ENCODE measurements at places on chromosomes 11 and 22.

GRCh38 chr11:32137869-32138268 lies 47.0 kb downstream of the RCN1 start:
- H3K4me3 ChIP-seq, result no peak overlapping the region
- no peaks in the 10 kb centered on the region for H3K36me3 ChIP-seq
- no peak overlapping the region for H3K27ac ChIP-seq
- peaks cover 20% of the 10 kb centered on the region for H3K27me3 ChIP-seq
- no peak for DNase-seq

DNA sequence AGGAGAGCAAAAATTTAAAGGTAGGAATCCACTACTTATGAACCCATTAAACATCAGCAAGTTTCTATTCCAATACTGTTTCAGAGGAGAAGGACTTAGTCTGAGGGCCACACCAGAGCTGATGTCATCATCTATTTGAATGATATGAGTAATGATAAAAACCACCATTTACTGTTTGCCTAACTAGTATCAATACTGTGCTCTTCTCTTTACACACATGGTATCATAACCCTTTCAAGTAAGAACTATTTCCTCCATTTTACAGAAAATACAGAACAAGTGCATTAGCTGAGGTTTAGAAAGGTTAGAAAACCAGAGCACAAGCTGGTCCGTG lies 651.3 kb upstream of the KIRREL3 start:
- no peak for DNase-seq
- no peak overlapping the region for H3K27ac ChIP-seq
- H3K4me3 ChIP-seq, result no peak overlapping the region
- H3K27me3 ChIP-seq, result no peaks in the 10 kb centered on the region
- no peaks in the 10 kb centered on the region for H3K4me1 ChIP-seq
- no peaks in the 10 kb centered on the region for H3K36me3 ChIP-seq

GRCh38 chr11:85475660-85476517 lies 151.3 kb downstream of the DLG2 start:
- H3K27ac ChIP-seq, result no peak overlapping the region
- no peak for DNase-seq
- H3K27me3 ChIP-seq, result peaks cover 12% of the 10 kb centered on the region
- H3K4me1 ChIP-seq, result no peaks in the 10 kb centered on the region
- no peaks in the 10 kb centered on the region for H3K36me3 ChIP-seq

- H3K27me3 ChIP-seq, result no peaks in the 10 kb centered on the region
- DNase-seq, result peak; percentile 60
- H3K4me1 ChIP-seq, result no peaks in the 10 kb centered on the region
- no peak overlapping the region for H3K27ac ChIP-seq
- H3K36me3 ChIP-seq, result no peaks in the 10 kb centered on the region
- H3K4me3 ChIP-seq, result no peak overlapping the region
These were observed 12.6 kb upstream of the MAPK8IP1 start for GRCh38 chr11:45872651-45873356.

DNA sequence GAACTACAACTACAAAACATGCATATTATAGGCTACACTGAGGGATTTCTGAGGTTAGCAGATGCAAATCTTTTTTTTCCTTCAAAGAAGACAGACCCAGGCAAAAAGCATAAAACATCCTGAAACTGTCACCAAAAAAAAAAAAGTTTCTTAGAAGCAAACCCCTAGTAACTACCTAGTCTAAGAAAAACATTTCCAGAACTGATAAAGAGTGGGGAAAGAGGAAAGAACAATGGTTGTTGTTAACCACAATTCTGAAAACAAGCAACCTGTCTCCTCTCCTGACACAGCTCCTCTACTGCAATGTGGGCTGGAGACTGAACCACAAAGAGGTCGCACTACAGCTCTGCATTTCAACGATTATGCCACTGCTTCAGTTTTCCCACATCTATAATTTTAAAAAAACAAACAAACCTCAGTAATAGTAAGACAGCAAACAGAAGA lies 15.0 kb downstream of the DENND5A start:
- no peaks in the 10 kb centered on the region for H3K36me3 ChIP-seq
- no peak overlapping the region for H3K27ac ChIP-seq
- no peak for DNase-seq
- H3K4me1 ChIP-seq, result no peaks in the 10 kb centered on the region
- no peak overlapping the region for H3K4me3 ChIP-seq
- no peaks in the 10 kb centered on the region for H3K27me3 ChIP-seq

DNA sequence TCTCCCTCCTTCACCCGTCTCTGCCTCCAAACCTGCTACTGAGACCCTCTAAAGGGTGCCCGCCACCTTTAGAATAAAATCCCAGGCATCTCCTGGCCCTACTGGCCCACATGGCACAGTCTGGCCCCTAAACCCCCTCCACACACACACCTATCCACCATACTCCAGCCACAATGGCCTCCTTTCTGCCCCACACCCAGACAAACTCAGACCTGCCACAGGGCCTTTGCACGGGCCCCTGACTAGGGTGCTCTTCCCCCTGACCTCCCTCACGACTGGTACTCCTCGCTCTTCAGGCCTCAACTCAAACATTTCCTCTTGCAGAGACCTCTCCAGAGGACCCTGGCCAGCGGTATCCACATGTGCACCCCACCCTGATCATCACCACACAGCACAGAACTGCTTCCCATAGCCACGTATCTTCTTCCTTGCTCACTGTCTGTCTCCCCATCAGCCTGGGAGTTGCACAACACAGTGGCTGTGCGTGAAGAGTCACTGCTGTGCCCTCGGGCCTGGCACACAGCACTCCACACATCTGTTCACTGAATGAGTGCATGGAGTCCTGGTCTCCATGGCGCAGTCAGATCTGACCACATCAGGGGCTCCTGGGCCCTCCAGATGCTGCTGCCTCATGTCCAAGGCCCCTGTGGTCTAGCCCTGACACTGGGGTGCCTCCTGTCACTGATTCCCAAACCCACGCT lies 66.2 kb upstream of the TCF20 start:
- H3K27ac ChIP-seq, result no peak overlapping the region
- H3K4me3 ChIP-seq, result no peak overlapping the region
- H3K36me3 ChIP-seq, result peaks cover 4% of the 10 kb centered on the region
- DNase-seq, result no peak
- H3K4me1 ChIP-seq, result no peaks in the 10 kb centered on the region
- peaks cover 68% of the 10 kb centered on the region for H3K27me3 ChIP-seq

DNA sequence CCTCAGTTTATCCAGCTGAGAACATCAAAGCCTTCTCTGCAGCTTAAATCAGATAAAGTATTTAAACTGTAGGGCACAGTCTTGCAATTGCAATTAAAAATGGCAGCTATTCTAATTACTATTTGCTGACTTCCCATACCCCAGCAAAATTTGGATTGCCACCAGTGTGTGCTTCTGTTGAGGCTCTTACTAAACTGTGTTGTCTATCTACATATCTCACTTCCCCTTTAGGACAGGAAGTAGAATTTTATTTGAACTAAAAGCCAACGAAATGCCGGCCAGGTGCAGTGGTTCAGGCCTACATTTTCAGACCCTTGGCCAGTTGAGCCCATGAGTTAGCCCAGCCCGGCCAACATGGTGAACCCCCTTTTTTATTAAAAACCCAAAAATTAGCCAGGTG lies 7.1 kb downstream of the SAA4 start:
- H3K4me1 ChIP-seq, result no peaks in the 10 kb centered on the region
- H3K36me3 ChIP-seq, result no peaks in the 10 kb centered on the region
- no peak overlapping the region for H3K4me3 ChIP-seq
- H3K27ac ChIP-seq, result no peak overlapping the region
- H3K27me3 ChIP-seq, result no peaks in the 10 kb centered on the region

GRCh38 chr11:113339929-113340589 lies 25.7 kb downstream of the TTC12 start:
- H3K4me3 ChIP-seq, result no peak overlapping the region
- H3K4me1 ChIP-seq, result no peaks in the 10 kb centered on the region
- DNase-seq, result no peak
- no peak overlapping the region for H3K27ac ChIP-seq
- no peaks in the 10 kb centered on the region for H3K27me3 ChIP-seq

GRCh38 chr22:20463324-20464095 lies 25.9 kb upstream of the SCARF2 start:
- H3K27me3 ChIP-seq, result no peaks in the 10 kb centered on the region
- H3K27ac ChIP-seq, result no peak overlapping the region
- H3K4me3 ChIP-seq, result no peak overlapping the region
- H3K4me1 ChIP-seq, result no peaks in the 10 kb centered on the region
- DNase-seq, result no peak

GRCh38 chr11:75523189-75523588 lies 2.6 kb downstream of the GDPD5 start:
- H3K36me3 ChIP-seq, result peaks cover 10% of the 10 kb centered on the region
- no peak overlapping the region for H3K4me3 ChIP-seq
- no peak overlapping the region for H3K27ac ChIP-seq
- H3K4me1 ChIP-seq, result no peaks in the 10 kb centered on the region
- no peak for DNase-seq

GRCh38 chr11:32438866-32439489 lies 3.6 kb upstream of the WT1 start:
- H3K36me3 ChIP-seq, result no peaks in the 10 kb centered on the region
- no peak overlapping the region for H3K27ac ChIP-seq
- H3K4me3 ChIP-seq, result no peak overlapping the region
- H3K27me3 ChIP-seq, result peaks cover 53% of the 10 kb centered on the region
- H3K4me1 ChIP-seq, result no peaks in the 10 kb centered on the region

- peak; percentile 24 for DNase-seq
- H3K27ac ChIP-seq, result no peak overlapping the region
- H3K4me3 ChIP-seq, result no peak overlapping the region
- H3K27me3 ChIP-seq, result no peaks in the 10 kb centered on the region
- peaks cover 3% of the 10 kb centered on the region for H3K4me1 ChIP-seq
- H3K36me3 ChIP-seq, result no peaks in the 10 kb centered on the region
These were observed 40.2 kb downstream of the TBX1 start for GRCh38 chr22:19800761-19801244.
